ENCODE measurements at places on chromosomes 12 and 14.

GRCh38 chr12:69906411-69907216, 81.6 kb downstream of the MYRFL start:
- no peak overlapping the region for H3K27ac ChIP-seq
- H3K4me3 ChIP-seq: no peak overlapping the region
- no peak for DNase-seq

DNA sequence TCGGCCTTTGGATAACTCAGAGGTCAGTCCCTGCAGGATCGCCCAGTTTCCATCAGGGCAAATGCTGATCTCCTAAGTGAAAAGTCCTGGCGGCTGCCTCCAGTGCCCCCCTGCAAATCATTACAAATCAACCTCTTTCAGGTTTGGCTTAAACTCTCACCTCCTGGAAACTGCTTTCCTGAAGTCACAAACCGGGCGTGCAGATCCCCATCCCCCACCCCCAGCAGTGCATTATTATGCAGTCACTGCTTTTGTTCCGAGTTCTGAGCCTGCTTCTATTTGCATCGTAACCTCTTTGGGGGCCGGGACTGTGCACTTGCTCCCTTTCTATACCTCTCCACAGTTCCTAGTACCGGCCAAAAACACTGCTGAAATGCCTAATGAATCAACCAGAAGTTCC, at the start of gene USP44:
TSS of gene USP44 (minus strand) at position 172 of the 400 bp plus-strand sequence. CDS start 17,220 bp downstream, outside the sequence.
- no peak within 1 kb of the TSS for H3K4me3 ChIP-seq
- H3K4me1 ChIP-seq: peaks cover 13% of the 10 kb centered on the region
- DNase-seq: no peak
- H3K27me3 ChIP-seq: no peaks in the 10 kb centered on the region
- H3K27ac ChIP-seq: no peak within 1 kb of the TSS
- H3K36me3 ChIP-seq: no peaks in the 10 kb centered on the region

DNA sequence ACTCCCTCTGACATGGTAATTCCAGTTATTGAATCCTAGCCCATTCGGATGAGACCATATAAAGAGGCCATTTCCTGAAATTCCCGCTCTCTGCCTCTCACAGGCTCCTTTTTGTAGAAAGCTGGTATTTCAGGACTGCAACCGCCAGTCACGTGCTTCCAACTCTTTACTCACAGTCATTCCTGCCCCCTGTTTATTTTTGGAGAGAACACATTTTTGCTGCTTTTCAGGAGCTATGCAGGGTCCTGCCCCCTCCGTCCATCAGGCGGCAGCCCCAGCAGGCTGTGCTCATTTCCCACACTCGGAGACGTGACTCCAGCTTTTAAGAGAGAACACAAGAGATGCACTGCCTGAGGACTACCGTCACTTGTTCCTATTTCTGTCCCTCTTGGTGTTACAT, 26.8 kb downstream of the IFT43 start:
- no peak for DNase-seq
- no peak overlapping the region for H3K4me3 ChIP-seq
- H3K27ac ChIP-seq: no peak overlapping the region
- H3K4me1 ChIP-seq: no peaks in the 10 kb centered on the region

DNA sequence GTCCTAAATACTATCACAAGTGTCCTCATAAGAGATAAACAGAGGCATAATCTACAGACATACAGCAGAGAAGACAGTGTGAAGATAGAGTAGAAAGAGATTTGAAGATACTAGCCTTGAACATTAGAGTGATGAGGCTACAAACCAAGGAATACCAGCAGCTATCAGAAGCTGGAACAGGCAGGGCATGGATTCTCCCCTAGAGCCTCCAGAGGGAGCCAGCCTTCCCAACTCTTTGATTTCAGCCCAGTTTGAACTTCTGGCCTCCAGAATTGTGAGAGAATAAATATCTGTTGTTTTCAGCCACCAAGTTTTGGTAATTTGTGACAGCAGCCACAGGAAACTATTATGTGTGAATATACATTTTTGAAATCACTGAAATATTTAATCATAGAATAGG, 47.2 kb downstream of the CCDC91 start:
- no peaks in the 10 kb centered on the region for H3K36me3 ChIP-seq
- H3K4me3 ChIP-seq: no peak overlapping the region
- no peak overlapping the region for H3K27ac ChIP-seq

DNA sequence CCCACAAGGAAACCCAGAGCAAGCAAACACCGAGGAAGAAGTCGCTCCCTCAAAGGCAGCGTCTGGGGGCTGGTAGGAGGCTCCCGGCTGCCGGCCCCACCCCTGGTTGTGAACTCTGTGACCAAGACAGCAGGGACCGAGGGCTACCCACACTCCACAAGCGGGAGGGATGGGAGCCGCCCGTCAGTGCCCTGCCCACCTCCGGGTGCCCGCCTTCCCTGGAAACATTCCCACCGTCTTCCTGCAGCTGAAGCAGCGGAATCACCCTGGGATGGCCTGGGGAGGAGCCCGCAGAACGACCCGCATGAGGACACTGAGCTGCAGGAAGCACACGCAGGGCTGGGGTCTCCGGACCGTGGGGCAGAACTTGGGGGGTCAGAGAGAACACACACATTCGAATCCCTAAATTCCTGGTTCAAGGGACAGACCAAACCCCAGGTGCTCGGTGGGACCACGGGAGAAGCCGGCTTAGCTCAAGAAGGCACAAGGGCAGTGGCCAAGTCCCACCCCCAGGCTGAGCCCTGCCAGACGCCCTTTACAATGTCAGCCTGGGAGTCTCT, 33.5 kb upstream of the C14orf180 start:
- H3K36me3 ChIP-seq: no peaks in the 10 kb centered on the region
- DNase-seq: no peak
- H3K27me3 ChIP-seq: no peaks in the 10 kb centered on the region
- no peak overlapping the region for H3K4me3 ChIP-seq
- H3K27ac ChIP-seq: no peak overlapping the region

GRCh38 chr14:68250927-68251768, 431.6 kb downstream of the RAD51B start:
- H3K27me3 ChIP-seq: no peaks in the 10 kb centered on the region
- H3K4me1 ChIP-seq: peaks cover 44% of the 10 kb centered on the region
- no peak for DNase-seq

DNA sequence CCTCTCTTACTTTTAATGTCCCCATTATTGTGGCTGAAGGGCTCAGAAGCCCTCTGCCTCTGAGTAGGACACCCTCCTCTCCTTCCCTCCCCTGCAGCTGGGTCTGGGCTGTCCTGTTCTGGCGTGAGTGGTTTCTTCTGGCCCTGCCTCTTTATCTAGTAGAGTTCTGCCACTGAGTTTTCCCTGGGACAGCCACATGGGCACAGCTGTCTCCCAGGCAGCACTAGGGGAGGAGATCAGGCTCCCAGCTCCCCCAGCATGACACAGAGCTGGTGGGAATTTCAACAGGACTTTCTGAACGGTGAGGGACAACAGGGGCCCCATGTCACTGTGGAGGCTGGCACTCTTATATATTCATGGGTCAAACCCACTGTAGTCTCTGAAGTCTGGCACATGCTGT, 21.4 kb downstream of the TMEM132C start:
- DNase-seq: no peak
- H3K4me1 ChIP-seq: no peaks in the 10 kb centered on the region
- no peaks in the 10 kb centered on the region for H3K27me3 ChIP-seq
- no peak overlapping the region for H3K27ac ChIP-seq
- no peak overlapping the region for H3K4me3 ChIP-seq
- no peaks in the 10 kb centered on the region for H3K36me3 ChIP-seq

DNA sequence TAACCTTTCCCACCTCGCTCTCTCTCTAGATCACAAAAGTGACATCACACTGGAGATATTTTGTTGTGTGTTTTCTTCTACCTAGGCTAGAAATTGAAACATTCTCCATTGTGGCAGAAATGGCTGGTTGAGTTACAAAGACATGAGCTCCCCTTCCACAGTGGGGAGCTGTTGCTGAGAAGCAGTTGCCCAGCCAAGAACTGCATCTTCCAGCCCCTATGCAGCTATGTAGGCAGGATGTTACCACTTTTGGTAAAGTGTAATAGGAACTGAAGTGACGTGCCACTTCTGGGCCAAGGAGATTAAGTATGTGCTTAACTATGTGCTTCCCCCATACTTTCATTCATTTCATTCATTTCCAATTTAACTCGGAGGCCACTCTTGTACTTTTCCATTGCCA, 138.7 kb upstream of the E2F7 start:
- H3K27ac ChIP-seq: no peak overlapping the region
- no peaks in the 10 kb centered on the region for H3K36me3 ChIP-seq
- no peaks in the 10 kb centered on the region for H3K4me1 ChIP-seq
- no peak overlapping the region for H3K4me3 ChIP-seq
- H3K27me3 ChIP-seq: no peaks in the 10 kb centered on the region
- DNase-seq: no peak

DNA sequence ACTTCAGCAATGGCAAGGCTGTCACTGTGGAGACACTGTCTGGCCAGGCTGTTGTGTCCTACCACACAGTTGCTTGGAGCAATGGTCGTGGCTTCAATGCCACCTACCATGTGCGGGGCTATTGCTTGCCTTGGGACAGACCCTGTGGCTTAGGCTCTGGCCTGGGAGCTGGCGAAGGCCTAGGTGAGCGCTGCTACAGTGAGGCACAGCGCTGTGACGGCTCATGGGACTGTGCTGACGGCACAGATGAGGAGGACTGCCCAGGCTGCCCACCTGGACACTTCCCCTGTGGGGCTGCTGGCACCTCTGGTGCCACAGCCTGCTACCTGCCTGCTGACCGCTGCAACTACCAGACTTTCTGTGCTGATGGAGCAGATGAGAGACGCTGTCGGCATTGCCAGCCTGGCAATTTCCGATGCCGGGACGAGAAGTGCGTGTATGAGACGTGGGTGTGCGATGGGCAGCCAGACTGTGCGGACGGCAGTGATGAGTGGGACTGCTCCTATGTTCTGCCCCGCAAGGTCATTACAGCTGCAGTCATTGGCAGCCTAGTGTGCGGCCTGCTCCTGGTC, 4.3 kb downstream of the LRP10 start:
- peaks cover 55% of the 10 kb centered on the region for H3K36me3 ChIP-seq
- no peak overlapping the region for H3K27ac ChIP-seq
- peaks cover 33% of the 10 kb centered on the region for H3K4me1 ChIP-seq
- no peak overlapping the region for H3K4me3 ChIP-seq
- no peaks in the 10 kb centered on the region for H3K27me3 ChIP-seq
